Putamen (tissue), 1 donor: ENCODE measurements at places on chromosomes 7 and 10.

DNA sequence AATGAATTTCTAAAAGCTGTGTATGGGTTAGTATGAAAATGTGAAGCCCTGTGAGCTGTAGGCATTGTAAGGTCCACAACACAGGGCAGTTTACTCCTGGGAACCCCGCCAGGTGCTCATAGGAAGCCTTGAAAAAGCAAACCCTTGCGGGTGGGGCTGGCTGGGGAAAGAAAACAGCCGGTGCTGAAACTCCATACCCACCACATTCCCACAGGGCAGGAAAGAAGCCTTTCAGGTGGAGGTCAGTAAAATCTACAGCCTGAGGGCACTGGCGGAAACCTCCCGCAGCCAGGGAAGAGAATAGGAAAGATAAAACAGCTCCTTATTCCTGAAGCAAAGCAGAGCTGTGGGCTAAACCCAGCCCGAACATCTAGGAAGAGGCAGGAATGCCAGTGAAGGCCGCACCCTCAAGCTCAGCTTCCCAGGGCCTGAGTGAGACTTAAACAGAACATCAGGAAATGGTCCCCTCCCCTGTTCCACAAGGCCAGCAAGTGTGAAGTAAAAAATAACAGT is 34.7 kb downstream of the PODXL start:
- DNase-seq = no peak

DNA sequence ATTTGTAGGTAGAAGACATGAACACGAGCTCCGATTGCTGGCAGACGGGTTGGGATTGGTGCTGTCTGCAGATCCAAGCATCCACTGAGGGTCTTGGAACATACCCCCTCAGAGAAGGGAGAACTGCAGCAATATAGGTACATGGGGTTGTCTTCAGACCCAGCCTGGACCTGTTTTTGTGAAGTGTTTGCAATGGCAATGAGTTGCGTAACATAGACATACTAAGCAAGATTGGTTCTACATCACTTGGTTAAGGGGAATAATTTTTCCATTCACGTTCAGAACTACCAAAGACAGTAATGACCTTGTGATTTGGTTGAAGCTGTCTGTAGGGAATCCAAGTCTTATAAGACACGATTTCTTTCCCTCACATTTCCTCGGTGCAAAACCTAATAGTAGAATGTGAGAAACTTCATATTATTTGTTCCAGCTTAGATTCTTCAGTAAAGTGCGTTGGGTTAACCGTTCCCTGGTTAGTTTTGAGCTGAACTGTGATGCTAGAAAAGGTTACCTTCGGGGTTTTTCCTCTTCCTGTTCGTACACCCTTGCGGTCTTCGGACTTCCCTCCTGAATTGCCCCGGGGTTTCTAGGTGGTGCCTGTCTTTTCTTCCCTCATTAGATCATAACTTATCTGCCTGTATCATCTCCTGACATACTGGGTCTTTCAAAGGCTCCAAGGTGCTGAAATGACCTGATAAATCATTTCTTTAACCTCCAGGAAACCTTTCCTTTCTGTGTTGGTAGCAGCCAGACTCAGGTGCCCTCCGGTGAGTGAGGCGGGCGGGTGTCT is 14.4 kb downstream of the PROSER2 start:
- DNase-seq = no peak

GRCh38 chr7:7395785-7396184 is 139.9 kb downstream of the COL28A1 start:
- DNase-seq = no peak

DNA sequence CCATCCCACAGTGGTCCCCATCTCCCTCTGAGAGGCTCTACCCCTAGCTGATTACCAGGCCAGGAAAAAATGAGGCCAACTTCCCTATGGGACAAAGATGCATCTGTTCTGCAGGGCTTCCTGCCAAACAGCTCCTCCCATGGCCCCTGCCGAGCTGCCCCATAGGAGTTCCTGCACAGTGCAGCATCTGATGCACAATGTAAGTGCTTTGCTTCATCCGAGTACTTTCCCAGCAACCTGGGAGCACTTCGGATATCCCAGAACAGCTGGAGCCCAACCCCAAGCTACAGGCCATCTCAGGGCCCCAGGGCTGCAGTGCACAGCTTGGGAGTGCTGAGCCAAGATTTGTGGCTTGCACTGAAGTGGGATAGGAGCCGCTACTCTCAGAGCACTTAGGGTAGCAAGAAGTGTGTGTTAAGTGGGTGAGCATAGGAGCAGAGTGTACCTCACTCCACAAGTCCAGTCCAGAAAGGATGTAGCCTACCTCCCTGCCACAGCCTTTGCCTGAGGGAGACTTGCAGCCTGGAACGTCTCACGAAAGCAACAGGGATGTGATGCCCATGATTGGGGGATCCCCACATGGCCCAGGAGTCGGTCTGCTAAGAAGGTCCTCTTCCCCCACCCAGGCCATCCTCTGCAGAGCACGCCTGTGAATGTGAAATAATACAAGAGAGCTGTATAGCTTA is 209.6 kb upstream of the VWC2 start:
- no peak for DNase-seq

- DNase-seq = no peak
These were observed 48.1 kb downstream of the GNAI1 start for GRCh38 chr7:80182630-80183276.

- no peak for DNase-seq
These were observed 51.5 kb upstream of the DPYSL4 start for GRCh38 chr10:132135053-132135872.

DNA sequence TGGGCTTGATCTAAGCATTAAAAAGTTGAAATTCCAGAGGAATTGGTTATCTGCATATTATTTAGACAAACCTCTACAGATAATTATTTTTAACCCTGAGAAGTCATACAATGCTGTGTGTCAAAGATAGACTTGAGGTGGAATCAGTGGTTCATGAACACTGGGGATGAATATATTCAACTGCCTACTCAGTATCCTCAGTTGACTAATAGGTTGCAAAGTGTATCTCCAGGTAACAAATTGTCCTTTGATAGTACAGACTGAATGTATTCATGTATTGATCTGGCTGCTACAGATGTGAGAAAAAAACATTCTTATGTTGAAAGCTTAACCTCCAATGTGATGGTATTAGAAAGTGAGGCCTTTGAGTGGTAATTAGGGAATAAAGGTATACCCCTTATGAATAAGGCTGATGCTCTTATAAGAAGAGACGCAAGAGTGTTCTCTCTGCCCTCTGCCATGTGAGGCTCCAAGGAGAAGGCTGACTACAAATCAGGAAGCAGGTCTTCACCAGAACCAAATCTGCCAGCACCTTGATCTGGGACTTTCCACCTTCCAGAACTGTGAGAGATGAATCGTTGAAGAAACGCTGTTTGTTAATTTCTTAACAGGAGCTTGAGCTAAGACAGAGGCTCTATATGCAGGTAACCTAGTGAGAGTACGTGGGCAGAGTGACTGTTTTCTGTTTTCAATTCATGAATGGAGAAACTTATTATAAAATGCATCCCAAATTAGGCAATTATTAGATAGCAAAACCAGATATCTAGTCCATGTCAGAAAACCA is 7.5 kb downstream of the MRPL32 start:
- no peak for DNase-seq

DNA sequence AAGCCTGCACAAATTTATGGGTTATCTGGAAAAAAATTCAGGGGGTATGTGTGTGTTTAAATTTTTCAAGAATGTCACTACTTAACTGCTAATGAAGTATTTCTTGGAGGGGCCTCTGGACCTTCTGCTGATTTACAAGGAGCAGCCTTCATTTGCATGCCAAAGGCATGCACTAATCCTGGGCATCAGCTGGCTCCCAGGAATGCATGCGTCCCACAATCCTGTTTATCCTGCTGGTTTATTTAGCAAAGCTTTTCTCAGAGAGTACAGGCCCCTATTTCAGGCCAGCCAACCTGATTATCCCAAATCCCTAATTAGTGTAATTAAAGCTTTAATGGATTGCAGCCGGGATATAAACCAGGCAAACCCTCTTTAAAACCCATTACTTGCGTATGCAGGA is 170.4 kb downstream of the TAX1BP1 start:
- DNase-seq = peak; percentile 17
